Temporal lobe (tissue), 4 donors: ENCODE measurements at places on chromosomes 2 and 18. TPM values are rescaled to one million over a fixed set of nuclear protein-coding genes. Genes with fewer than 3 reads are reported as not detected.

The SERPINB4 gene
- total RNA-seq = not detected

The DYNAP gene
- not detected for total RNA-seq

The FBLN7 gene
- total RNA-seq = 2.5 TPM

The LOXHD1 gene
- total RNA-seq = 0.25 TPM

The DNAH7 gene
- 10.3 TPM for total RNA-seq

The CFAP65 gene
- 0.74 TPM for total RNA-seq

The ALLC gene
- not detected for total RNA-seq
